Fibroblast of lung (primary cell): ENCODE measurements at places on chromosomes 6 and 20. TPM values are rescaled to one million over a fixed set of nuclear protein-coding genes. Genes with fewer than 3 reads are reported as not detected.

The CTAGE9 gene
- total RNA-seq: not detected in 2 replicates

The BEND3 gene
- 0.83 and 1.0 TPM in 2 replicates for total RNA-seq

The POU5F1 gene
- under 0.01 TPM in 2 replicates for total RNA-seq

The FNDC1 gene
- under 0.01 TPM in 2 replicates for total RNA-seq

The EPPIN gene
- total RNA-seq: not detected in 2 replicates

The ADGRF5 gene
- under 0.01 and 0.26 TPM in 2 replicates for total RNA-seq

The CLPSL2 gene
- not detected in 2 replicates for total RNA-seq

The HLA-DPA1 gene
- 1.0 and 1.5 TPM in 2 replicates for total RNA-seq

The C20orf204 gene
- 0.26 and 0.66 TPM in 2 replicates for total RNA-seq

The GJA1 gene
- 154 and 209 TPM in 2 replicates for total RNA-seq

The BPIFA1 gene
- total RNA-seq: not detected in 2 replicates

The OR12D3 gene
- not detected in 2 replicates for total RNA-seq

The PKIB gene
- 0.51 and 1.3 TPM in 2 replicates for total RNA-seq

The BCKDHB gene
- total RNA-seq: 6.2 and 8.3 TPM in 2 replicates

The VGLL2 gene
- not detected in 2 replicates for total RNA-seq

The PERP gene
- total RNA-seq: 12.8 and 39.3 TPM in 2 replicates

The LGSN gene
- total RNA-seq: under 0.01 TPM in 1 of 2 replicates, not detected in the other

The ASIP gene
- not detected in 2 replicates for total RNA-seq

The MCM9 gene
- total RNA-seq: 9.6 and 12.3 TPM in 2 replicates

The RNF182 gene
- total RNA-seq: 2.5 and 2.6 TPM in 2 replicates

The TBC1D20 gene
- 28.8 and 33.9 TPM in 2 replicates for total RNA-seq

The GSTA3 gene
- not detected in 2 replicates for total RNA-seq
